ENCODE measurements at places on chromosomes 6 and 20. TPM values are rescaled to one million over a fixed set of nuclear protein-coding genes. Genes with fewer than 3 reads are reported as not detected.

The BPIFB1 gene
- total RNA-seq = not detected

The TFEB gene
- total RNA-seq = 7.8 TPM

The LAMA5 gene
- total RNA-seq = 29.1 TPM

The SYNDIG1 gene
- not detected for total RNA-seq

The TXLNB gene
- total RNA-seq = 5.0 TPM

The NR2E1 gene
- total RNA-seq = not detected

The KCNK5 gene
- 5.6 TPM for total RNA-seq

The TP53TG5 gene
- not detected for total RNA-seq

The EYA2 gene
- total RNA-seq = 3.2 TPM

Measured in ovary (tissue), 10 donors.